Left ventricle myocardium inferior (tissue), 1 donor: ENCODE measurements at places on chromosomes 7 and 10. TPM values are rescaled to one million over a fixed set of nuclear protein-coding genes. Genes with fewer than 3 reads are reported as not detected.

The CXCL12 gene
- 130 TPM for total RNA-seq

The CHST12 gene
- 15.3 TPM for total RNA-seq

The FAM25G gene
- total RNA-seq: not detected

The ZP3 gene
- not detected for total RNA-seq

The CLDN3 gene
- total RNA-seq: not detected

The COL28A1 gene
- total RNA-seq: 1.9 TPM

The CLEC5A gene
- total RNA-seq: 0.47 TPM

The GIMAP7 gene
- 16.8 TPM for total RNA-seq

The ARL4A gene
- 11.5 TPM for total RNA-seq

The DNAH11 gene
- total RNA-seq: 0.74 TPM

The BHLHA15 gene
- not detected for total RNA-seq

The EIF3A gene
- 103 TPM for total RNA-seq

The CRYGN gene
- 0.41 TPM for total RNA-seq

The CABCOCO1 gene
- total RNA-seq: not detected

The SDK1 gene
- total RNA-seq: 1.3 TPM

The CTAGE8 gene
- 0.08 TPM for total RNA-seq

The UPK3B gene
- 0.49 TPM for total RNA-seq

The H2BK1 gene
- total RNA-seq: not detected

The CALML5 gene
- not detected for total RNA-seq

The PIK3AP1 gene
- total RNA-seq: 5.4 TPM

The TMEM140 gene
- 23.3 TPM for total RNA-seq

The COL17A1 gene
- not detected for total RNA-seq

The NEBL gene
- 805 TPM for total RNA-seq

The COBL gene
- total RNA-seq: 77.1 TPM

The NANOS1 gene
- 11.7 TPM for total RNA-seq

The SPDYE9 gene
- not detected for total RNA-seq

The HABP2 gene
- total RNA-seq: not detected

The FFAR4 gene
- total RNA-seq: 0.08 TPM

The PLXDC2 gene
- 16.6 TPM for total RNA-seq

The AKR1C4 gene
- not detected for total RNA-seq

The SPDYE8 gene
- total RNA-seq: not detected

The ZNF273 gene
- 1.1 TPM for total RNA-seq

The PRSS37 gene
- not detected for total RNA-seq

The GPR85 gene
- 0.69 TPM for total RNA-seq

The PTPRN2 gene
- total RNA-seq: 1.3 TPM
